ENCODE measurements at places on chromosomes 12 and 14.
A peak's percentile ranks its signal among the peaks of the same experiment; 100 is the strongest.

GRCh38 chr12:125890971-125891370 lies 825.7 kb downstream of the AACS start:
- no peak for DNase-seq

GRCh38 chr14:68948686-68949600 lies 30.2 kb downstream of the ACTN1 start:
- no peak for DNase-seq

- DNase-seq: peak; percentile 28
These were observed 276.5 kb upstream of the AMIGO2 start for GRCh38 chr12:47356129-47356700.

- DNase-seq: no peak
These were observed 1.1 kb downstream of the MGST1 start for GRCh38 chr12:16348435-16349130.

DNA sequence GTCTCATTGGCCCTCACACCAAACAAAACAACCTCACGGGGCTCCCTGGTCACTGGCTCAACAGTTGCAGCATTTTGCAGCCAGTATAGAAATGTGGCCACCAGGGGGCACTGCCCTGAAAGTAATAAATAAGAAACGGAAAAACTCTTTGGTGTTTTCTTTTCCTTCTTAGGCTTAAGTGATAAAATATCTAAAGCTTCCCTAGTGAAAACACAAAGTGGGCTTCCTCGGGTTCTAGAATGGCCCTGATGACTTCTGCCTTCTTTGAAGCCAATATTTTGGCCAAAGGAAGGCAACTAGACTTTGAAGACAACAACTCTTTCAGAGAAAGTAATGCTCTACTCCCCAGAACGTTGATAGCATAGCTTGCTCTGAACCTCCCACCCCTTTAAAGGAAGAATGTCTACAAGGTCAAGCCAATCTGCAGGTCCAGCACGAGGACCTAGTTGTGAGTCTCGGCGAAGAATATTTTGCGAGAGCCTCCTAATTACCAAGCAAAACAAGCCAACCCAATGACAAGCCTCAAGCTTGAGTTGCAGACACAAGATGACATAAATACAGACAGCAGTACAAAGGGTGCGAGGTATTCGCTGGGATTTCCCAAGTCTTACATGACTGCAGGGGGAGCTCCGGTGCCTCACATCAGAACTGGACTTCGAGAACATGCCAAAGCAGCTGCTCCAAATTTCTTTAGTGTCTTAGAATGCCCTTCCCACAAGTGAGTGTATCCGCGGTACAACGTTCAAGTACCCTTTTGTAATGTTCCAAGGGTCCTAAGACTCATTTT lies 2.6 kb downstream of the ITPK1 start:
- DNase-seq: peak; percentile 76

DNA sequence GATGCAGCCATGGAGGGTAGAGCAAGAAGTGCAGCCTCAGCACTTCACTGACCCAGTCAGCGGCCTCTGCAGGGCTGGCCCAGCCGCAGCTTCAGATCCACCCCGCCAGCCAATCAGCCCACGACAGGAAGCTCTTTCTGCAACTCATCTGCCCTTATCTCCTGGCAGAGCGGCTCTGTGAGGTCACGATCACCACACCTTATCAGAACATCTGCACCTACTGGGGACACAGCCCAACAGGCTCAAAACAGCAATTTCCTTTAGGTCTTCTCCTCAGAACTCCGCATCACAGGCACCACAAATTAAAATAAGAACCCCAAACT lies 287.3 kb downstream of the BCL11B start:
- no peak for DNase-seq

DNA sequence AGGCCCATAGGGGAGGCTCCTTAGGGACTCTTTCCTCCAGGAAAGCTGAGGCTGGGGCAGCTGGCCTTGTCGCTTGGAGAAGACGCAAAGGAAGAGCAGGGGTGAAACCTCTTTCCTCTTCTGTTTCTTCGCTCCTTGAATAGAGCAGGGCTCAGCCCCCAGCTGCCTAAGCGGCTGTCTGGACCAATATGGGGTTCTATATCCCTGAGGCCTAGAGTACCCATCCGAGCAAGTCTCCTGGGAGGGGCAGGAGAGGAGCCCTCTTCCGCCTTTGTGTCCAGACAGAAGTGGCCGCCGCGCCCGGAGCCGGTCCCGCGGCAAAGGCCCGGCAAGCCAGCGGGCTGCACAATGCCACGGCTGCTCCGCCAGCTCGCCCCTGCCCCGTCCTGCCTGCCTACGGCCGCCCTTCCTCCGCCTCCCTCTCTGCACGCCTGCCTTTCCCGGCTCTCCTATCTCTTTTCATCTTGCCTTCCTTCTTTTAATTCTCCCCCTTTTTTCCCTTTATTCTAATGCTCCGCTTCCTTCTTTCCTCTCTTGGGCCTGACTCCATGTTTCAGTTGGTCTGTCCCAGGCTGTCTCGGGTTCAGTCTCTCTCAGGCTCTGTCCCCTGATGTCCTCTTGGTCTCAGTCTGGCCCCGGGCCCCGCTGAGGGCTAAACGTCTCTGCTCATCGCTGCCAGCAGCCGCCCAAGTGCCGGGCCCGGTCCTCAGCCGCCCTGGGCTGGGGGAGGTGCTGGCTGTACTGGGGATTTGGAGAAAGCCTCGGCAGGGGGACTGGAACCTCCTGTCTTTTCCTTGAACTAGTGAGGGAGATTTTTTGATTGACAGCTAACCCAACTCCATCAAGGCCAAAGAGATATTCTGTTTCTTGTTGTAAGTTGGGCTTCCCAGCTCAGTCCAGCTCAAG lies 2.5 kb upstream of the HOXC9 start:
- DNase-seq: no peak

GRCh38 chr12:113239288-113239771 lies 18.1 kb downstream of the TPCN1 start:
- no peak for DNase-seq

All from GM13976 (cell line).